Stimulated activated CD4-positive, alpha-beta T cell treated with anti-CD3 and anti-CD28 coated beads, Interleukin-1b, Interleukin-23, amount 100 ng/mL, for 1 hour (primary cell): ENCODE measurements at places on chromosomes 13 and 19.
A peak's percentile ranks its signal among the peaks of the same experiment; 100 is the strongest.

- no peak for DNase-seq
Measured at GRCh38 chr19:48569814-48570213, 17.8 kb downstream of the SULT2B1 start.

- DNase-seq, result no peak
Measured at GRCh38 chr13:98451676-98452470, 125.0 kb downstream of the STK24 start.

- no peak for DNase-seq
Measured at GRCh38 chr13:39481491-39481890, 121.5 kb downstream of the LHFPL6 start.

DNA sequence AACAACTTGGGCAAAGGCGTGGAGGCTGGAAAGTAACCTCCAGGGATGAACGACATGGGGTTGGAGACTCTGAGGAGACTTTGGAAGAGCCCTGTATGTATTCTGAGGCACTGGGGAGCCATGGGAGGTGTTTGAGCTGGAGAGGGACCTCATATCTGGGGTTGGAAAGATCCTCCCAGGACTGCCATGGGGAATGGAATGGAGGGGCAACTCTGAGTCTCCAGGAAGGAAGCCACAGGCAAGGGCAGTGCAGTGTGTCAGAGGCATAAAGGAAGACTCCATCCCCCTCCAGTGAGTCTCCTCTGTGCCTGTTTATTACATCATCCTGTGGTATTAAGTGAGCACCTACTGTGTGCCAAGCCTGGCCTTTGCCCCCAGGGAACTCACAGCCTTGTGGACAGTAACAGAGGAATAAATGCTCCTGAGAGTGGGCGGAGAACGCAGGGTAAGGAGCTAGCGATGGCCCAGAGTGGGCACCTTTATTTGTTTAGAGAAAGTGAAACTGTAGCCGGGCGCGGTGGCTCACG, 7.7 kb downstream of the PEAK3 start:
- no peak for DNase-seq

DNA sequence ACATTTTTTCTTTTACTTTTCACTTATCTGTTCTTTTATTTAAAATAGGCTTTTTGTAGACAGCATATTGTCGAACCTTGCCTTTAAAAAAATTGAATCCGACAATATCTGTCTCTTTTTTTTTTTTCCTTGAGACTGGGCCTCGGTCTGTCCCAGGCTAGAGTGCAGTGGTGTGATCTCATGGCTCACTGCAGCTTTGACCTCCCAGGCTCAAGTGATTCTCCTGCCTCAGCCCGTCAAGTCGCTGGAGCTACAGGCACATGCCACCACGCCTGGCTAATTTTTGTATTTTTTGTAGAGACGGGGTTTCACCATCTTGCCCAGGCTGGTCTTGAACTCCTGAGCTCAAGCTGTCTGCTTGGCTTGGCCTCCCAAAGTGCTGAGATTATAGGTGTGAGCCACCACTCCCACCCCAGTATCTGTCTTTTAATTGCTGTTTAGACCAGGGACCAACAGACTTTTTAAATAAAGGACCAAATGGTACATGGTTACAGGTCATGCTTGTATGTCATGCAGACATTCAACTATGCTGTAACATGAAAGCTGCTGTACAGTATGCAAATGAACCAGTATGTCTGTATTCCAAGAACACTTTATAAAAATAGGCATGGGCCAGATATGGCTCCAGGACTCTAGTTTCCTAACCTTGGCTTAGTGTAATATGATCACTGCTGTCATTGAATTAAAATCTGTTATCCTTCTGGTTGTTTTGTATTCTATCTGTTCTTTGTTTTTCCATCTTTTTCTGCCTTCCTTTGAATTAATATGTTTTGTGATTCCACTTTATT, 80.3 kb downstream of the GJA3 start:
- DNase-seq, result no peak

DNA sequence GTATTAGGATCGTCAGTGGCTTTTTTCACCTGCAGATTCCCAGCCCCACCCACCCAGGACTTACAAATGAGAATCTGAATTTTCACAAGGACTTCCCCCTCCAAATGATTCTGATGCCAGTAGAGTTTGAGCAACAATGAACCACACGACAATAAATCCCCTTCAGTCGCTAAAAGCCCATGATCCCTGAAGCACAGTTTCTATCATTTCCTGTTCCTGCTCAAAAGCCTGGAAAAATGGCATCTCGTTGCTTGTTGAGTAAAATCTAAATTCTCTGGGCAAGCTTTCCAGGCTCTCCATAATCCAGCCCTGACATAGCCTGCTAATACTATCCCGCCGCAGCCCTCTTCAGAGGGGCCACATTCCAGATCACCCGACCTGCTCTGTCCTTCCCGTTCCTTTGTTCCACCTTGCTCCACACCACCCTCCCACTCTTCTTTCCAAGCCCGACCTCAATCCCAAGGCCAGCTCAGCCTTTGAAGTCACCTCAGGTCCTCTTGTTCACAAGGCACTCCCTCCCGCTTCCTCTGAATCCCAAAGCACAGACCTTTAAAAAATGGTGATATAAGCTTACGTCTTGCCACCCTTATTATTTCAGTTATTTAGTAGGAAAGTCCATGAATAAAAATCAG, 67.9 kb downstream of the NUFIP1 start:
- no peak for DNase-seq

DNA sequence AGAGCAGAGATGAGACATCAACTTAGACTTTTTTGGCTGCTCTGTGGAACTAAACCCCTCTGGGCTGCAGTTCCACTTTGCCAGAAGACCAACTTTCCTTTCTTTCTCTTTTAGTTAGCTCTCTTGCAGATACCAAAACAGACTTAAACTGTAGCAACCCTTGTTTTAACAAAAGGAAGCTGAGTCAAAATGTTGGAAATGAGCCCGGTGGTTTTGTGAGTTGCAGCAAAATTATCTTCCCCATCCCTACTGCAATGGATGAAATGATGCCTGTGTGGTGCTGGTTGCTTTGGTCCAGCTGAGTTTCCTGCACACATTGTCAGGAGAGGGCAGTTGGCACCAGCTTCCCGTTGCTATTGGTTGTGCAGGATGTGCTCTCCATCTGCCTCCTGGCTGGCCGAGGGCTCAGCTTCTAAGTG, 115.3 kb downstream of the LRCH1 start:
- no peak for DNase-seq

DNA sequence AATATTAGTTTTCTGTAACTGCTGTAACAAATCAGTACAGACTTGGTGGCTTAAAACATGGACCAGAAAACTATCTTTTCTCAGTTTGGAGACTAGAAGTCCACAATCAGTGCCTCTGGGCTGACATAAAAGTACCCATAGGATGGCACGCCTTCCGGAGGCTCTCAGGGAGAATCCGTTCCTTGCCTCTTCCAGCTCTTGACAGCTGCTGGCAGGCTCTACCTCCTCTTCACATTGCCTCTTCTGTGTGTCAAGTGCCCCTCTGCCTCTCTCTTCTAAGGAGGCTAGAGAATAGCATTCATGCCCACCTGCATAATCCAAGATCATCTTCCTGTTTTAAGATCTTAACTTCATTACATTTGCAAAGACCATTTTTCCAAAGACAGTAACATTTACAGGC, 1194.2 kb downstream of the EFNB2 start:
- DNase-seq, result no peak

GRCh38 chr19:6828306-6828697, 55.8 kb downstream of the VAV1 start:
- no peak for DNase-seq

- peak; percentile 35 for DNase-seq
Measured at GRCh38 chr19:54517483-54517882, 14.9 kb downstream of the LAIR2 start.

DNA sequence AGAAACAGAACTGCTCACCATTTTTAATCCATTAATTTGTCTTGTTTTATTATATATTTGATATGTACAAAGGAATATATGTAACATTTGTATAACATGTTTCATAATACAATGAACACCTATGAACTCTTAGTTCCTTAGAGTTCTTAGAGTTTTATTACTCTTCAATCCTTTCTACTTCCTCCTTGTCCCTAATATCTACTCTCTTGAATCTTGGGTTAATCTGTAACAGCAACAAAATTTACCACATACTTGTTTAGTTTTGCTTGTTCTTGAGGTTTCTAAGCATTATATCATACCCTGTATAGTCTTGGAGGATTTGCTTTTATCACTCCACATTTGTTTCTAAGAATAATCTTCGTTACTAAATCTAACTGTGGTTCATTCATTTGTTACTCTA, 151.4 kb downstream of the PDS5B start:
- no peak for DNase-seq

- DNase-seq, result no peak
Measured at GRCh38 chr19:15971224-15971780, 22.5 kb downstream of the OR10H4 start.
